ENCODE measurements at places on chromosomes 7 and 10. TPM values are rescaled to one million over a fixed set of nuclear protein-coding genes. Genes with fewer than 3 reads are reported as not detected.

APBB1IP gene
- total RNA-seq, result 28.4 TPM

SPDYE9 gene
- total RNA-seq, result not detected

RAMP3 gene
- total RNA-seq, result 2.3 TPM

GRCh38 chr10:90859321-90859751 is 1.5 kb upstream of the HTR7 start:
- no peak for DNase-seq

DNA sequence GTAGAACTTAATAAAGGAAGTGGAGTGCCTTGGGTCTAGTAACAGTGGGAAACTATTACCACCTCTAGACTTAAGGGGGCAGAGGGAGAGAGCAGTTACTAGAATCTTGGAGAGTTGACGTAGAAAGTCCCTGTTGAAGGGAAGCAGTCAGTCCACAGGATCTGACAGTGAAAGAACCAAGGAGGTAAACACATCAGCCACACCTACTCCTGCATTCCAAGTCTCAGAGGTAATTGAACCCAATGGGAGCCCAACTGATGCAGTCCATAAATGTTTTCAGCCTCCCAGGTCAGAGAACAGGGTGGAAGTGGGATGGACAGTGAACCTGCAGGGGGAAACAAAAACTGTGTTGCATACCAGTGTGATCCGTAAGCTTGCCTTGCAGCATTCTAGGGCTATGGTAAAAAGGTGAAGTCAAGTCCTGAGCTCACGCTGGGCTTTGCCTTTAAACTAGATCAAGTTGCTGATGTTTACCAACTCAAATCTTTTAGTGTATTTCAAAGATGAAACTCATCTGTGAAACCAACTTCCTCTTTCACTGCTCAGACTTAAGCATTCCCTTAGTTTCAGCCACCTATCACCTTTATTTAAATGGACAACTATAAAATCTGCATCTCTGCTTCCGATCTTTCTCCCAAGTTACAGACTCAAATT is 57.2 kb downstream of the SLC16A12 start:
- DNase-seq, result no peak

DNA sequence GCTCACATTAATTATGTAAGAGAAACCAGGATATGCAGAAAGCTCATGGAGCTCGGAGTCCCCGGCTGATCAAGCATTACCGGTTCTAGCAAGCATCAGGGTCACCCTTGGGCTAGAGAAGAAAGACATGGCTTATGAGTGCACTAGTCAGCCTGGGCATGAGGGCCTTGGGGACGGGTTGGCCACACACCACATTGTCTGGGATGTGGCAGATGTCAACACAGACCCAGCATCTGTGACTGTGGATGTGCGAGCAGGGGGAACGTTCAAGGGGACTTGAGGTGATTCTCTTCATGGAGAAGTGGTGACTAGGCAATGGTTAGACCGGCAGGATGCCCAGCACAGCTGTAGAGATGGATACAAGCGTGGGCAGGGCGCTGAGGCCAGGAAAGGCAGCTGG is 13.7 kb downstream of the ZMIZ2 start:
- no peak for DNase-seq

- DNase-seq, result no peak
These were observed 18.8 kb upstream of the INSIG1 start for GRCh38 chr7:155278921-155279320.

DNA sequence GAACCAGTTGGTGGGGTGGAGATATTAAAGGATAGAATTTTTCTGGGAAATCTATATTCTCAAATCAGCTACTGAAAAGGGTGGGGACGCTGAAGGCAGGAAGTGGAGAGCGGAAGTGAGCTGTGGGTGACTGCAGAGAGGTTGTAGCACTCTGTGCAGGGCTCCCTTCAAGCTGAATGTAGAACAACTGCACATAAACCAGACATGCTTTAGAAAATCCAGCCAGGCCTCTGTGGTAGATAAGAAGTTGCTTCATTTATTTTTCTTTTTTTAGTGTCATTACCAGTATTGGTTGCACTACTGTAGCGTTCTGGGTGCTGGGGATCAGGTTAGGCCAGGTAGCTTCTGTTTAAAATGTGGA is 127.8 kb downstream of the CELF2 start:
- DNase-seq, result no peak
